ENCODE measurements at places on chromosomes 3 and 15.

- DNase-seq = no peak
Observed at GRCh38 chr3:38907426-38907825, 91.4 kb upstream of the SCN10A start.

DNA sequence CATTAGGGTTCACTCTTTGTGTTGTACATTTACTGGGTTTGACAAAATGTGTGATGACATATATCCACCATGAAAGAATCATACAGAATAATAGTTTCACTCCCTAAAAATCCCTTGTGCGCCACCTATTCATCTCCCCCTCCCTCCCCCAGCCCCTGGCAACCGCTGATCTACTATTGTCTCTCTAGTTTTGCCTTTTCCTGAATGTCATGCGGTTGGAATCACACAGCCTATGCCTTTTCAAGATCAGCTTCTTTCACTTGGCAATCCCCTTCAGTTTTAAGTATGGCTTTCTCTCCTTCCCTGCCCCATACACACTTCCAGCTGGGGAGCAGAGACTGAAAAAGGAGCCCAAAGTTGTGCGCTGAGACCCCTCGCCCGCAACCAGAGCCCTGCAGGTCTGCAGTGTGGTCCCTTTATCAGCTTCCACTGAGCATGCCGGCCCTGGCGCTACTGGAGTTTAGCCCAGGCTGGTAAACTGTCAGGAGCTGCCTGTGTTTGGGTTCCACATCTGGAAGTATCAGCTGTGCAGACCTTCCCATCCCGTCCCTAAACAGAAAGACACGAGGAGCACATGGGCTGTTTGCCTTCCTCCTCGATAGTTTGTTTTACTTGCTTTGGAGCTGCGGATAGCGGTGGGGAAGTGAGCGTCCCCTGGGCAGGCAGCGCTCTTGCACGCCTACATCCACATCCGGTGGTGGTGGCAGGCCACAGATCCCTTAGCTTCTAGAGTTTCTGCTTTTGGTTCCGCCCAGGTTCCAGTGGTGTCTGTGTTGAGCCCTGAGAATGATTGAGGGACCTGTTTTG, 12.3 kb downstream of the BOC start:
- no peak for DNase-seq

DNA sequence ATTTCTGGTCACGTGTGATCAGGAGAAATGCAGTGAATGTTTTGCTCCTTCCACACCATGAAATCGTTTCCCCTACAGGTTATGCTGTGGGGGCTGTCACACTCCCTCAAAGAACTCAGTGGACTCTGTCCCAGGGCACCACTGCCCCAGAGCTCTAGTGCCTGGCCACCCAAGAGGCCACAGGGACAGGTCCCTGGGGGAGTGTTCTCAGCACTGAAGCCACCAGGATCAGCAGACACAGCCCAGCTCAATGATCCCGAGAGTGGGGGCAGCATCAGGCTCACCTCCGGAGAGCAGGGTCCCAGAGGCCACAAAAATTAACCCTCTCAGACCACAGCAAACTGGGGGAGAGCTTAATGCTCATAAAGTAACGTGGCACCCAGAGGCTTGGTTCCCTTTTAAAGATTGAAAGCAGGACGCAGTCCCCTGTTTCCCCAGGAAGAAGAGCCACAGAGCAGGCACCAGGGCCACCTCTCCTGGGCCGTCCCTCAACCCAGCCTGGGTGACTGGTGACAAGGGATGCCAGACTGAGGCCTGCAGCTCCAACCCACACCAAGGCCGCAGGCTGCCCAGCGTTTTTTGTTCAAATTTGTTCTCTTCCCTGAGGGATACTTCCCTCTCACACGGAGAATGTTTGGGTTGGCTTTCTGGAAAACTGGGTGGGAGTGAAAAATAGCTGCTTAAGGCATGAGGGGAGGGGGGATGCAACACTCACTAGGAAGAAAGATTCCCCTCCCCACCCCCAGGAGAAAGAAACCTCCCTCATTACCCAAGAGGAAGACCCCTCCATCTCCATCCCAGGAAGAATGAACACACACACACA, 123.3 kb upstream of the IGF1R start:
- DNase-seq = no peak

DNA sequence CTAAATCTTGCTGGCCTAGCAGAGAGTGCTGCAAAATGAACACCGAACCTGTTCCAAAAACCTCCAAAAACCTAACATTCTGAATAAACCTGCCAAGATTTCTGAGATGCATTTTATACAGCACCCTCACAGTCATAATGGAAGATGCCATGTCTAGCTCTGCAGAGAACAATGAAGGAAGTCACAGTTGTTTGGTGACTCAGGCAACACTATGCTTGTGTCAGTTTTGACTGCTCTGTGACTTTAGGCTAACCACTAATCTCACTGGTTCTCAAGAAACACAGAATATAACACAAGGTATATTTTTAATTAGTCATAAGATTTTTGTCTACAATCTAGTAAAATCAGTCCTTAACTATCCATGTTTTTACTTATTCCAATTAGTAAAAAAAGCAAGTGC, 606.6 kb downstream of the TBL1XR1 start:
- no peak for DNase-seq

- DNase-seq = no peak
Observed at GRCh38 chr3:23726811-23727548, 78.8 kb upstream of the UBE2E1 start.

DNA sequence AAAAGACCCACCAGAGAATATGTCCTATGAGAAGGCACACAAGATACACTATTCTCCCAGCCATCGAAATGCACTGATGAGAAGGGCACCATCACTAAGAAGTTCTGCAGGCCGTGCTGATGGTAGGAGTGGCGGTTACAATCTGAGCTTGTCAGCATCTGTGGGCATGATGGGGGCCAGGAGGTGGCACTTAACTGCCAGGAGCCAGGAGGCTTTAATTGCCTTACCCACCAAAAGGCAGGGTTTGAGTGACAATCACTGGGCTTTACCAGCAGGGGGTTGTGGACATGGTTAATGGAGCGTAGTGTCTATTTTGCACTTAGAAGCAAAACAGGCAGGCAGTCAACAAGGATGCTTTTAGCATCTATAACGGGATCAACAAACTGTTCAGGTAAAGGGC, 16.0 kb upstream of the SQOR start:
- no peak for DNase-seq

DNA sequence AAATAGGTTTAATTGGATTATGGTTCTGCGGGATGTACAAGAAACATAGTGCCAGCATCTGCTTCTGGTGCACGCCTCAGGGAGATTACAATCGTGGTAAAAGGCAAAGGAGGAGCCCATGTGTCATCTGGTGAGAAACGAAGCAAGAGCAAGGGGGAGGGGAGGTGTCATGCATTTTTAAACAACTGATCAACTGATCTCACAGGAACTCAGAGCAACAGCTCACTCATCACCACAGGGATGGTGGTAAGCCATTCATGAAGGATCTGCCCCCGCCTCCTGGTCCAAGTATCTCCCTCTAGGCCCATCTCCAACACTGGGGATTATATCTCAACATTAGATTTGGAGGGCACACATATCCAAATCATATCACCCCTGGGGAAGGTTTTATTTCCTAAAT, 42.1 kb upstream of the FGF7 start:
- no peak for DNase-seq

GRCh38 chr3:71197841-71198565, 385.5 kb downstream of the FOXP1 start:
- DNase-seq = no peak

DNA sequence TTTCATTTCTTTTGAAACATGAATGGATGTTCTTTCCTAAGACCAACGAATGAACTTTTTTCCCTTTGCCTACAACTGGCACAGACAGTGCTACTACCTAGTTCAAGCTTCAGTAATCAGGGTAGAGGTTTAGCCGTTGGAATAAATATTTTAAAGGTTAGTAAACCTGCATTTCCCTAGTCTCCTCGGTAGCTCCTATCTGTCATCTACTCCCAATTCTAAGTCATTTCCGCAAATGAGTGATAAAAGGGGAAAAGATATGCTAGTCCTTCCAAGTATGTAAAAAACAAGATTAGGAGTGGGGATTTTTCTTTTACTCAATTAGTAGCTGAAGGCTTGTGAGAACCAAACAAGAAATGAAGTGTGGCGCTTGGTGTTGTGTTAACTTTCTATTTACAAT, 15.2 kb downstream of the SLTM start:
- no peak for DNase-seq

- no peak for DNase-seq
Observed at GRCh38 chr15:63165166-63165859, 8.0 kb upstream of the RPS27L start.

DNA sequence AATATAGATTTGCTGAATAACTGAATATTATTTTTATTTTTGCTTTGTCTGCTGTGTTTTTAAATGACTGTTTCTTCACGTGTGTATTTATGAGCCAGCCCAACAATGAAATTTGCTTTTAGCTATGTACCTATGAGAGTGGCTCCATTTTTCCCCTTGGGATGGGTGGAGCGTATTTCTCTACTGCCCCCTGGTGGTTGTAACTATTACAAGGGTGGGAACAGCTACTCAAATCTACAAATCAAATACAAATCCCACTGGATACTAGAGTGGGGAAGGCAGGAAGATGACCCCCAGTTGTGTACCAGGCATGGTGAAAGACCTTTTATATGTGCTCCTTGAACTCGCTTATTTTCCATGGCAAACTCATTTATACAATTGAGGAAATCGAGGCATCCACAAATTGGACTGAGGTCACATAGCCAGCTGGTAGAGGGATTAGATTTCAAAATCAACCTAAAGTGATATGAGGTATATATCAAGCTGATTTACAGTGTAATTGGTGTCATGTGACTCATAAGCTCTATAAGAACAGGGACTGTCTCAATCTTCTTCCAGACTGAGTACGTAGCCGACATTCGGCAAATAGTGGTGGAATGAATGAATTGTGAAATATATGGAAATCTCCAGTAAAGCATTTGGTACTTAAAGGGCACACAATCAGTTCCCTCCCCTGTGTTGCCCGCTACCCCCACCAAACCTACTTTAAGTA, 69.5 kb upstream of the VEPH1 start:
- no peak for DNase-seq

- DNase-seq = no peak
Observed at GRCh38 chr3:190003681-190004123, 117.0 kb downstream of the P3H2 start.

GRCh38 chr3:147412917-147413685, 3.9 kb downstream of the ZIC1 start:
- DNase-seq = no peak

DNA sequence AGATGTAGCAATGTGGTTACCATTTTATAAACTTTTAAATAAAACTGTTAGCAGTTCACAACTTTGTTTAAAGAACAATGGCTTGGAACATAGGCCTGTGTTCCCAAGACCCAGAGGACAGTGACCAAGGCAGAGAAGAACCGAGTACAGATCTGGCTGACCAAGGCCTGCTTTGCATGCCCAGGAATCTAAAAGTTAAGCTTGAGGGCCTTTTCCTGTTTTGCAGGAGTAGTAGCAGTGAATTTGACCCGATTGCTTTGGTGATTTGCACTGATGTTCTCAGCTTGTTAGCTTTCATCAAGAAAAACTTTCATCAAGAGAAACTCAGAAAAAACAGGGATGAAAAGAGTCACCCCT, 9.9 kb downstream of the FILIP1L start:
- no peak for DNase-seq

DNA sequence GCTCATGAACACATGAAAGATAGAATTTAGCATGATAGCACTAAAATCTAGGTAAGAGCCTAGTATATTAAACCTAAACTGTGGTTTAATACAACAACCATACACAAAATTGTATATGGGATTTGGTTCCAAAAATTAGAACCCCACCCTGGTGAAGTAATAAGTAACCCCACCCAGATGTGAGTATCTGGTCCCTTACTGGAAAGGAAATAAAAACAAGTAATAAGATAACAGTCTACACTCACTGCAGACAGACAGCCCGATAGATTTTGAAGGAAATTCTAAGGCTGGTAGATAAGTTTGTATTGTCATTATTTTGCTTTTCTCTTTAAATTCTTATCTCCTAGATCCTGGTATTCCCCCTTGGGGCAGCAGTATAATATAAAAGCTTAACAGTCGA, 184.9 kb downstream of the ZBTB20 start:
- DNase-seq = no peak

DNA sequence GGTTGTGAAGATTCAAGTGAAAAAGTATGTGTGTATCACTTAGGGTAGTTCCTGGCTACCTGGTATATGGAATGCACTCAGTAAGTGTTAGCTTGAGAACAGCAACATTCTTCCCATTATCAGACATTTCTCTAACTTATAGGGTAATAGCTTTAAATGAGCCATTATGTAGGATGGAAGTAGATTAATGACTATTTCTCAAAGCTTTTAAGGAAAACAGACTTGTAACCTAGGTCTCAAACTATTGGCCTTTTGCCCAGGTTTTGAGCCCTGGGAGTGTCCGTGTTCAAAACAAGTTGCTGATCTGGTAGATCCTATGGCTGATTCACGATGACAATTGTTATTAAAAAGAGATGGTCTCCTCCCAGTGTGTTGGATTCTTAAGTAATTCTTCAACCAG, 129.1 kb upstream of the UMPS start:
- no peak for DNase-seq

DNA sequence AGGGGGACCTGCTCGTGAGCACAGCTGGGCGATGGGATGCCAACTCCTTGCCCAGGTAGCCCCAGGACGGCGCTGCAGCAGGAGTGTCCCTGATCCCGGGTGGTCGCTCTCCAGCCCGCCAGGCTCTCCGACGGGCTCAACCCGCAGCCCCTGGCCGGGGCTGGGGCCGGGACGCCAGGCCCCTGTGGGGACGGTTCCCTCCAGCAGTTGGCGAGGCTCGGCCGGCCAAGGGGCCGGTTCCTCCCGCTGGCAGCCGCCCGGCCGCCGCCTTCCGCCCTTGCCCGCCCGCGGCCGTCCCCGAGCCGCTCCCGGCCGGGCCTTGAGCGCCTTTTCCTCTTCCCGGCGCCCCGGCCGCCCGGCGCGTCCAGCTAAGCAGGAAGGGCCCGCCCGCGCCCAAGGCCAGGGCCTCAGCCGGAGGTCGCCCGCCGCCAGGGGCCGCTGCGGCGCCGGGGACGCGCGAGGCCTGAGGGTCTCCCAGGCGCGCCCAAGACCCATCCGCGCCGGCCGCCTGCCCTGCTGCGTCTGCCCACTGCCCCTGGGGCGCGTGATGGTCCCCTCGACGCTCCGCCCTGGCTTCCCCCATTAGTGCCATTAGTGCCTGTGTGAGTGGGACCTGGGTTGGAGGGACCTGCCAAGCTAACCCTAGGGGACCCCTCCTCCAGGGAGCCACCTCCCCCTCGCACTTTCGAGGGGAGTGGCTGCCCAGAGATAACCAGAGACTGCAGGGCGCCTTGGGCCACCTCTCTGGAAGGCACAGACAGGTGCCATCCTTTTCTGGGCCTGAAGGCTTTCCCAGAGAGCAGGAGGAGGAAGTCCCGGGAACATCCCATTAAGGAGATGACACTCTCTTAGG, 106.4 kb downstream of the FBLN2 start:
- DNase-seq = no peak

GRCh38 chr3:111998636-111999483, at the start of gene TAGLN3:
Gene TAGLN3 (plus strand): TSS chr3:111998922. CDS start chr3:111999423, 501 bp downstream.
- DNase-seq = no peak
